ENCODE measurements at places on chromosomes 4 and X.

GRCh38 chr4:80425124-80426100, 89.9 kb downstream of the CFAP299 start:
- H3K4me1 ChIP-seq, result peaks cover 7% of the 10 kb centered on the region
- no peak overlapping the region for H3K4me3 ChIP-seq
- ATAC-seq, result no peak
- no peaks in the 10 kb centered on the region for H3K36me3 ChIP-seq
- no peak overlapping the region for H3K27ac ChIP-seq
- H3K27me3 ChIP-seq, result no peaks in the 10 kb centered on the region

DNA sequence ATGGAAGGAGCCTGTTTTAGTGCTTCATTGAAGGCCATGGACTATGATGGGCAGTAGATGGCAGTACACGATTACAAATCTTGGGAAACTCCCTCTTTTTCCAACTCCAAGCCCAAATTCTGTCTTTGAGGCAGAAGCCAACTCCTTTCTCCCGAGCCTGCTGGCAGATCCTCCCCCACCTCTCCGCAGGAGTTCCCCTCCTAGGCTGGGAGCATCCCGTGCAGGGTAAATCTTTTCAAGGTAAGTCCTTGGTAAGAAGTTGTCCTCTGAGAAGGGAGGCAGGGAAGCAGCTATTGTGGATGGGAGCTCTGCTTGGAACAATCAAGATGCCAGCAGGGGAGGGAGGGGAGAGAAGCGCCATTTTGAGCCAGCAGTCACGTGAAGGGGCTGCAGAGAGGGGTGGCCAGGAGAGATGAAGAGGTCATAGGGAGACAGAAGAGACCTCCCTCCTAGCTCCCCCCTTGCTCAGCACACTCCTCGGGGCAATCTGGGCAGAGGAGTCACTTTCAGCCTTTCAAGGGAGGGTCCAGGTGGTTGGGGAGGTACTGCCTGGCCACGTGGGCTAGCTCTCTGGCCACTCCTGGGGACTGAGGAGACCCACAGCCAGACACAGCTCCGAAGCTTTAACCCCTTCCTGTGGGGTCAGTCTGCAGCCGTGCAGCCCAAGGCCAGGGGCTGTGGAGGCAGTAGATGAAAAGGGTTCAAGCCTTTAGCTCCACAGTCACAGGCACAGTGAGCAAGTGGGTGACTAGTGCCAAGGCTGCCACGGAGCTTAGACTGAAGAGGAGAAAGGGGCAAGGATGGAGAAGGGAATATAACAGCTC, 9.6 kb downstream of the CC2D2A start:
- H3K36me3 ChIP-seq, result peaks cover 5% of the 10 kb centered on the region
- H3K4me3 ChIP-seq, result no peak overlapping the region
- no peaks in the 10 kb centered on the region for H3K4me1 ChIP-seq
- H3K27me3 ChIP-seq, result peaks cover 6% of the 10 kb centered on the region
- no peak for ATAC-seq

DNA sequence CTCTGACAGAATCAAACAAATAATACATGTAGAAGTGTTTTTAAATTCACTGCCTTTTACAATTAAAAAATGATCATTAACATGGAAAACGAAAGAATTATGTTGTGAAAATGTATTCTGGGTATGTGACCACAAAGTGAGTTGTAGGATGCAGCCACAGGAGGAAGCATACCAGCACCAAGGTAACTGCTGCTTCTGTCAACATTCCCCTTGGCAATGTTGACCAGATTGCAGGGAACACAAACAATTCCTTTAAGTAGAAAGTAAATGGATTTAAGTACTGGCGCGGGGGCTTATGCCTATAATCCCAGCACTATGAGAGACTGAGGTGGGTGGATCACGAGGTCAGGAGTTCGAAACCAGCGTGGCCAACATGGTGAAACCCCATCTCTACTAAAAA, 1877.9 kb upstream of the PCDH7 start:
- no peak overlapping the region for H3K4me3 ChIP-seq
- no peak overlapping the region for H3K27ac ChIP-seq
- no peak for ATAC-seq

DNA sequence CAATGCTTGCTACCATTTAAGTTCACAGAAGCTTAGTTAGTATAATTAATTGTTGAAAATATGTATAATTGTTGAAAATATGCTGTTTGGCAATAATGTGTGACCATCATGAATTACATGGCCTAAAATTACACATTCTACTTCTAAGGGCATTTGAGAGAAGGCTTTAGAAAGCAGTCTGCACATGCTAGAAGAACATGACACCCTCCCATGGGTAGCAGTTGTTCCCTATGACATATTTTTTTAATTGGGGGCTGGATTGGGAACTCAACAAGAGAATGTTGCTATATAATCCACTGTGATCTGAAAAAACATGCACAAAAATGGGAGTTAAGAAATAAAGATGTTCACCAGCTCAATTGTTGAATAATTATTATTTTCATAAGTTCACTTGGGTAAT, 331.4 kb downstream of the ARHGAP24 start:
- peaks cover 31% of the 10 kb centered on the region for H3K36me3 ChIP-seq
- H3K4me3 ChIP-seq, result no peak overlapping the region
- ATAC-seq, result no peak
- H3K4me1 ChIP-seq, result peaks cover 13% of the 10 kb centered on the region
- H3K27ac ChIP-seq, result no peak overlapping the region

DNA sequence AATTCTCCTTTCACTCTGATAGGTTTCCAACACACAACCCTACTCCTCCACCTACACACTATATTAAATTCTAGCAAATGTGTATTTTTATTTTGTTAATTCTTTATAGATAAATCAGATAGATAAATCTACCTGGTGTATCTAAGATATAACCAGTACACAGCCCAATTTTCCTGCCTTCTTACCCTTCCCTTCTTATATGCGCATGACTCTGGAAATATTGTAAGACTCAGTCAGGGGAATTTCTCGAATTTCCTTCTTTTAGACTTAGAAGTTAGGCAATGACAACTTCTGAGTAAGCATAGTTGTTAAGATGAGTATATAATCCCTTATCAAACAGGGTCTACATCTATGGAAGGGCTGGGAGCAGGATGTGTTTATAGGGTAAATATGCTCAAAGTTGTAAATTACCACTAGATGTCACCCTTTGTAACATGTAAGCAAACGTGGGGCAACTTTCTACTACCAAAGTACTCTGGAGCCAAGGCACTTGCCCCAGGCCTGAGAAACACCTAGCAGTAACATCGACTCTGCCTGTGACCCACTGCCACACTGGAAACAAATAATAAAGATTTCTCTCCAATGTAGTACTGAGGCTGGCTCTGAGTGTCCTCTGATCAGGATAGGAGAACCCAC, 444.7 kb downstream of the IQCM start:
- H3K4me3 ChIP-seq, result no peak overlapping the region
- no peaks in the 10 kb centered on the region for H3K4me1 ChIP-seq
- no peak overlapping the region for H3K27ac ChIP-seq
- no peaks in the 10 kb centered on the region for H3K27me3 ChIP-seq
- no peak for ATAC-seq

DNA sequence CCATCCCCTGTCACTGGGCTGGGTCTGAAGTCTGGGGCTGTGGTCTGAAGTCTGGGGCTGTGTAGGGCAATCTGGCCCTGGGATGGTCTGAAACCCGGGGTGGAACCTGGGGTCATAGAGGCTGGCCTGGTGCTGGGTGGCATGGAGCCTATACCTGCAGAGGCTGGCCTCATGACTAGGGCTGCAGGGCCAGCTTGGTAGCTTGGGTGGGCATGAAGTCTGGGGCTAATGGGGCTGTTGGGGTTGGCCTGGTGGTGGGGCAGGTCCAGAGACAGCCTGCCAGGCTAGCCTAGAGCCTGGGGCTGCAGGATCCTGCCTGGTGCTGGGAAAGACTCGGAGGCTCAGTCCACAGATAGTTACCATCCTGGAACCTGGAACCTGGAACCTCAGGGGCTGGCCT, 37.0 kb downstream of the GALNT7 start:
- H3K4me1 ChIP-seq, result peaks cover 22% of the 10 kb centered on the region
- H3K4me3 ChIP-seq, result no peak overlapping the region
- no peak overlapping the region for H3K27ac ChIP-seq
- no peak for ATAC-seq
- H3K36me3 ChIP-seq, result peaks cover 48% of the 10 kb centered on the region

- H3K4me1 ChIP-seq, result no peaks in the 10 kb centered on the region
- no peaks in the 10 kb centered on the region for H3K36me3 ChIP-seq
- H3K27ac ChIP-seq, result no peak overlapping the region
- H3K4me3 ChIP-seq, result no peak overlapping the region
Measured at GRCh38 chr4:3736806-3737205, 29.4 kb upstream of the ADRA2C start.

DNA sequence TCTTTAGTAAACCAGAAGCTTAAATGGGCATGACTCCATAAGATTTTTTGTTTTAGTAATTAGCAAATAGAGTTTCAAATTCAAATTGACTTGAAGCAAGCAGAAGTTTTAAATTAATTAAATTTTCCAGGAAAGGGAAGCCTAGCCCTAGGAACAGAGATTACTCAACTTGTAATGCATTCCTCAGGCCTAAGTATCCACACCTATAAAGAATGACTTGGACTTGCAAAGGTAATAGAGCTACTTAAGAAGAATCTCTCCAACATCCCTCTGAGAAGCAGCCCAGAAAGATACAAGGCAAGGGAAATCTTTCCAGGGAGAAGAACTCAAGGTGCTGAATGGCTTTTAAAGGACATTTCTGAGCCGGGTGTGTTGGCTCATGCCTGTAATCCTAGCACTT, 16.9 kb upstream of the TMPRSS11E start:
- H3K4me1 ChIP-seq, result no peaks in the 10 kb centered on the region
- no peak for ATAC-seq
- H3K36me3 ChIP-seq, result no peaks in the 10 kb centered on the region
- no peak overlapping the region for H3K4me3 ChIP-seq
- H3K27me3 ChIP-seq, result no peaks in the 10 kb centered on the region
- no peak overlapping the region for H3K27ac ChIP-seq

DNA sequence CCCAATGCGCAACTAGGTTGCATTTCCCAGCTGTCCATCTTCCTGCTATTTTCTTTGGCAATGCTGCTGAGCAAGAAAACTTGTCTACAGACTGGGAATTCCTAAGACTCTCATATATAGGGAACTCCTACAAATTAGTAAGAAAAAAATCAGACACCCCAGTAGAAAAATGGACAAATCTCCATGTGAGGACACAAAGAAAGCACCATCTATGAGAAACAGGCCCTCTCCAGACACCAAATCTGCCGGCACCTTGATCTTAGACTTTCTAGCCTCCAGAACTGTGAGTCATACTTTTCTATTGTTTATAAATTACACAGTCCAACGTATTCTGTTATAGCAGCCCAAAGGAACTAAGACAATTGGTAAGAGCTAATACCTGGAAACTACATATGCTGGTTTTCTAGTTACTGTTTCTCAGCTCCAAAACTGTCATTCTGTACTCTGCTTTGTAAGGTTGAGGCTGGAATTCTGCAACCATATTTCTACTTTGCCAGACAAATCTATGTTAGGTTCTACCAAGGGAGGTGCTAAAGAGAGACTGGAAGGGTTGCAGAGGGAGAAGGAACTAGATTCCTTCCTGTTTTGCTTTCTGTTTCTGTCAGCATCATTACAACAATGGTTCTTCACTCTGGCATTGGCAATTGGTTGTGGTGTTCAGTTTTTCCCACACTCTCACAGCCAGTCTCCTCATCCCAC, 35.7 kb upstream of the FAM241A start:
- H3K4me3 ChIP-seq, result no peak overlapping the region
- no peaks in the 10 kb centered on the region for H3K36me3 ChIP-seq
- peaks cover 6% of the 10 kb centered on the region for H3K4me1 ChIP-seq
- H3K27ac ChIP-seq, result no peak overlapping the region
- H3K27me3 ChIP-seq, result no peaks in the 10 kb centered on the region

- no peak within 1 kb of the TSS for H3K4me3 ChIP-seq
- H3K4me1 ChIP-seq, result no peaks in the 10 kb centered on the region
- H3K36me3 ChIP-seq, result no peaks in the 10 kb centered on the region
Measured at GRCh38 chr4:164753873-164754488, at the start of gene SMIM31. Gene SMIM31 (plus strand): TSS chr4:164754131. CDS start chr4:164770444, 16,313 bp downstream.

GRCh38 chr4:138222046-138222445, 20.1 kb downstream of the SLC7A11 start:
- H3K4me3 ChIP-seq, result no peak overlapping the region
- no peak for ATAC-seq
- no peak overlapping the region for H3K27ac ChIP-seq
- peaks cover 9% of the 10 kb centered on the region for H3K27me3 ChIP-seq
- no peaks in the 10 kb centered on the region for H3K36me3 ChIP-seq
- H3K4me1 ChIP-seq, result no peaks in the 10 kb centered on the region

DNA sequence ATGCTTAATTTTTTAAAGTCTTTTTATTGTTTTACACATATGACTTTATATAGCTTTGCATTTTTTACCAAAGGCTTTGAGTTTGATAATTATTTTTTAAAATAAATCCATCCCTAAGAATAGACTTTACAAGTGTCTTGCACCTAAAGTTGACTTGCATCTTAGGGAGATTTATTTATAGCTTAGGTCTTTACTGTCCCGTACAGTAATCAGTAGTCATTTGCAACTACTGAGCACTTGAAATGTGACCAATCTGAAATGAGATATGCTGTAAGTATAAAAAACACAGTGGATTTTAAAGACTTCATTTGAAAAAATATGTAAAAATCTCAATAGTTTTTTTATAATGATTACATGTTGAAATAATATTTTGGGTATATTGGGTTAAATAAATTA, 19.2 kb downstream of the TBC1D1 start:
- H3K27ac ChIP-seq, result no peak overlapping the region
- peaks cover 31% of the 10 kb centered on the region for H3K36me3 ChIP-seq
- no peak for ATAC-seq
- no peak overlapping the region for H3K4me3 ChIP-seq

- no peak within 1 kb of the TSS for H3K27ac ChIP-seq
- H3K27me3 ChIP-seq, result peaks cover 14% of the 10 kb centered on the region
- H3K4me3 ChIP-seq, result peak within 1 kb of the TSS; percentile 42
- no peak for ATAC-seq
Measured at GRCh38 chrX:43973249-43974099, at the start of gene NDP. Gene NDP (minus strand): TSS chrX:43973390. CDS start chrX:43958645, 14,745 bp downstream.

- no peak for ATAC-seq
- H3K27me3 ChIP-seq, result peaks cover 9% of the 10 kb centered on the region
Measured at GRCh38 chr4:122728856-122729255, 3.6 kb upstream of the BBS12 start.

- no peaks in the 10 kb centered on the region for H3K4me1 ChIP-seq
- ATAC-seq, result no peak
- H3K4me3 ChIP-seq, result no peak overlapping the region
- no peak overlapping the region for H3K27ac ChIP-seq
Measured at GRCh38 chrX:93229036-93229435, 444.3 kb downstream of the NAP1L3 start.

- no peak overlapping the region for H3K4me3 ChIP-seq
- no peaks in the 10 kb centered on the region for H3K36me3 ChIP-seq
- no peak for ATAC-seq
- H3K27me3 ChIP-seq, result no peaks in the 10 kb centered on the region
- no peak overlapping the region for H3K27ac ChIP-seq
- H3K4me1 ChIP-seq, result no peaks in the 10 kb centered on the region
Measured at GRCh38 chr4:162645381-162645780, 481.6 kb upstream of the FSTL5 start.

DNA sequence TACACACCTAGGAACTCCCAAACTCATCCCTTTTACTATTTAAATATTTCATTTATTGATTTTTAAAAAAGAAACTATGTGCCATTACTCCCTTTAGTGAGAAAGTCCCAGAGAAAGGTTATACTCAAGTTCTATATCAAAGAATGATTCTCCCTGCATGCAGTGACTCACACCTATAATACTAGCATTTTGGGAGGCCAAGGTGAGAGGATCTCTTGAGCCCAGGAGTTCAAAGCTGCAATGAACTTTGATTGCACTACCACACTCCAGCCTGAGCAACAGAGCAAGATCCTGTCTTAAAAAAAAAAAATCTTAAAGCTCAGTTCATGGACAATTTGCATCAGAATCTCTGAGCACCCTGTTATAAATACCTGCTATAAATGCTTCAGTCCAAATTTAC, 9.2 kb upstream of the RBPJ start:
- H3K27ac ChIP-seq, result peak overlapping the region; percentile 73
- H3K4me1 ChIP-seq, result peaks cover 16% of the 10 kb centered on the region
- no peaks in the 10 kb centered on the region for H3K27me3 ChIP-seq
- ATAC-seq, result no peak
- no peak overlapping the region for H3K4me3 ChIP-seq

All from stimulated activated memory B cell treated with anti-CD40 and anti-IgM and Interleukin-4, amounts not matched to agents 10 μg/mL and 1 μg/mL and 100 μg/mL, for 72 hours (primary cell).